ENCODE measurements at places on chromosomes 1 and 21.

GRCh38 chr1:75276385-75276784 lies 142.2 kb downstream of the LHX8 start:
- no peak for DNase-seq

- no peak for DNase-seq
Measured at GRCh38 chr21:23402929-23403520, 2204.3 kb downstream of the MRPL39 start.

- peak; percentile 80 for DNase-seq
Measured at GRCh38 chr1:155208541-155209311, at the start of gene MTX1. TSS of gene MTX1 (plus strand) at chr1:155208695. CDS start at chr1:155208805, 110 bp downstream.

GRCh38 chr1:92721886-92722285 lies 63.0 kb downstream of the EVI5 start:
- DNase-seq, result no peak

- no peak for DNase-seq
Measured at GRCh38 chr1:76314730-76315129, 240.2 kb downstream of the ST6GALNAC3 start.

DNA sequence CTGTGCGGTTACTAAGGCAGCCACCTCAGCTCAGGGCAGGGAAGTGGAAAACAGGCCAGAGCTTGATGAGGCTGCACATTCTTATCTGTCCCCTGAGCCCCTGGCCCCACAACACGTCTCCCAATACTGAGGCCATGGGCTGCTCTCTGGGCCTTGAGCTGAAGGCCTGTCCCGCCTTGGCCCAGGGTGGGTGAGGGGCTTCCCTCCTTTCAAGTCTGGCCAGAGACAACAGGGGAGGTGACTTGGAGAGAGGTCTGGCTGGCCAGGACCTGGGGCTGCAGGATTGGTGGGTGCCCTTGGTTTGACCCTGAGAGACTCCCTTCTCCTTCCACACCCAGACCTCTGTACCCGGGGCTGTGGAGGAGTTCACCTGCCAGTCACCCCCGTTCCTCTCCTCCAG lies 563.8 kb downstream of the PTPRU start:
- no peak for DNase-seq

DNA sequence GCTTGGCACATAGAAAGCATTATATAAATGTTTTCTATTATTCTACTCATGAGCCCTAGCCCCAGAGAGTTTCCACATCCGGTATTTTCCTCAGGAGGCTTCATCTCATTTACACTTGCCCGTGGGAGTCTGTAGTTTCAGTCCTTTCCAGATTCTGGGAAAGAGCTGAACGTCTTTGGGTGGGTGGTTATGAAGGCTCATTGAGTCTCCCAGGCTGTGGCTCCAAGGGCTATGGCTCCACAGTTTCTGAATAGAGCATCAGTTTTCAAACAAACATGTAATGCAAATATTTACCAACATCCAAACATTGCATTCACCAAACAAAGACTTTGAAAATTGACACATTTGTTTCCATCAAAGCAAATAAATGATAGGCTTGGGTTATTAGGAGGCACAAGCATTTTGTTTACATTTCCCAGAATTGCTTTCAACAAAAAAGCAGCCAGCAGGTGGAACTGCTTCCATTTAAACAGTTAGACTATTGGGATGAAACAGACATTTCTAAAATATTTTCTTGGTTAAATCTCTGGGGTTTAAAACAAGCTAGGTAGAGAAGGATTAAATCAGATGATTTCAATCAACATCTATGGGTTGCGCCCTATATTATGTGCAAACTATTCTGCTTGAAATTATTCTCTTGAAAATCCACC lies 1.3 kb upstream of the LEMD1 start:
- no peak for DNase-seq

DNA sequence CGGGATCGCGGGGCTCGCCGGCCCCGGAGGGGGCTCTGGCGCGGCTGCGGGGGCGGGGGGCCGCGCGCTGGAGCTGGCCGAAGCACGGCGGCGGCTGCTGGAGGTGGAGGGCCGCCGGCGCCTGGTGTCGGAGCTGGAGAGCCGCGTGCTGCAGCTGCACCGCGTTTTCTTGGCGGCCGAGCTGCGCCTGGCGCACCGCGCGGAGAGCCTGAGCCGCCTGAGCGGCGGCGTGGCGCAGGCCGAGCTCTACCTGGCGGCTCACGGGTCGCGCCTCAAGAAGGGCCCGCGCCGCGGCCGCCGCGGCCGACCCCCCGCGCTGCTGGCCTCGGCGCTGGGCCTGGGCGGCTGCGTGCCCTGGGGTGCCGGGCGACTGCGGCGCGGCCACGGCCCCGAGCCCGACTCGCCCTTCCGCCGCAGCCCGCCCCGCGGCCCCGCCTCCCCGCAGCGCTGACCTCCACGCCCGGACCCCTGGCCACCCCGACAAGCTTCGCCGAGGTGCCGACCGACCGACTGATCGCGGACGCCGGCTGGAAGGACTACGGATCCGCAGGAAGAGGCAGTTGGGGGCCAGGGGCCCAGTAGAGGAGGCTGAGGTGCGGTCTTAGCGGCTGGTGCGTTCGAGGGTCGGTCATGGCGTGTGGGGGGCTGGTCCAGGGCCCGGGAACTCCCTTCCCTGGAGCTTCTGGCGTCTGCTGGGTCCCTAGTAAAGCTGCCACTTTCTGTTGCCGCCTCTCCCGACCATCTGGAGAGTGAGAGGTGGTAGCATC lies 711 bp downstream of the TRNP1 start:
- DNase-seq, result no peak

DNA sequence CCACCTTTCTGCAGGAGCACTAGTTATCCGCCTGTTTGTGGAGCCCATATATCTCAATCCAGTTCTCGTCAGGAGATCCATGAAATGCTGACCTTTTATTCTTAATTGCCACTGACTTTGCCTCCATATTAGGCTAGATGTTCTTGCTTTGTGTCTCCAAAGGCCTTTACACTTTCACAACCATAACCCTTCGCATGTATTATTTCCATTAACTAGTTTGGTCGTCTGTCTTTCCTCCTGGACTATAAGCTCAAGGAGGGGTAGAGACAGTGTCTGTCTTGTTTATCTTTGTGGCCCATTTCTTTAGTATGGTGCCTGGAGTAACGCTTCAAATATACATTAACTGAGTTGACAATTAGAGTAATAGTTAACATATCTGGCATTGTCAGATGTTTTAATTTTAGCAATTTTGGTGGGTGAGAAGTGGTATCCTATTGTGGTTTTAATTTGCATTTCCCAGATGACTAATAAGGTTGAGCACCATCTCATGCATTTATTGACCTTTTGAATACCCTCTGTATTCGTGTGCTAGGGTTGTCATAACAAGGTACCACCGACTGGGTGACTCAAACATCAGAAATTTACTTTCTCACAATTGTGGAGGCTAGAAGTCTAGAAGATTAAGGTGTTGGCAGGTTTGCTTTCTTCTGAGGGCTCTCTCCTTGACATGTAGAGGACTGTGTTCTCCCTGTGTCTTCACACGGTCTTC lies 21.7 kb upstream of the IL12RB2 start:
- DNase-seq, result no peak

DNA sequence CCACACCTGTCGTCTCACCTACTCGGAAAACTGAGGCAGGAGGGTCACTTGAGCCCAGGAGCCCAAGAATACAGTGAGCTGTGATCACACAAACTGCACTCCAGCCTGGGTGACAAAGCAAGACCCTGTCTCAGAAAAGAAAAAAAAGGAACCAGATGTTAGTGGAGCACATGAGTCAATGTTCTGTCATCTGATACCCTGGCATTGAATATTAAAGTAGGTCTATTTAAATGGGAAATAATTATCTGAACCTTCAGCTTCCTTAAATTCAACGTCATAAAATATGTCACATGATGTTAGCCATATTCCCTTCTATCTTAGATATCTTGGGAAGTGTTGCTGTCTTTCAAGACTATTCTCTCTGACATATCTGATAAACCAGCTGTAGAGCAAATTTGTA lies 47.3 kb downstream of the NCAM2 start:
- no peak for DNase-seq

- DNase-seq, result no peak
Measured at GRCh38 chr1:87220993-87221392, 107.7 kb upstream of the LMO4 start.

GRCh38 chr1:212596798-212597197 lies 11.8 kb upstream of the ATF3 start:
- no peak for DNase-seq

- DNase-seq, result no peak
Measured at GRCh38 chr1:60747353-60747752, 335.0 kb upstream of the NFIA start.

DNA sequence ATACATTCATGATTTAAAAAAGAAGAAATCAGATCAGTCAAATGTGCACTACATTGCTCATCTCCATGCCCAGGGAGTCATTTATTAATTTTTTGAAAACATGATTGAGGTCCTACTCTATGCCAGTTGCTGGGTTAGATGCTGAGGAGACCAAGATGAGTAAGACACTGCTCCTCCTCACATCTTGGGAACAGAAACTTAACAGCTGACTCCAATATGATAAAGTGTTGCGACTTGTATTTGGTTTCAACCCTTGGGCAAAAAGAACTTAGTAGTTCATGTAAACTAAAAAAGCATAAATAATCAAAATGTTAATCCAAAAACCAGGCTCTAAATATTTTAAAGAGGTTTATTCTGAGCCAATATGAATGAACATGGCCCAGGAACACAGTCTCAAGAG lies 56.9 kb downstream of the OPTC start:
- DNase-seq, result no peak

DNA sequence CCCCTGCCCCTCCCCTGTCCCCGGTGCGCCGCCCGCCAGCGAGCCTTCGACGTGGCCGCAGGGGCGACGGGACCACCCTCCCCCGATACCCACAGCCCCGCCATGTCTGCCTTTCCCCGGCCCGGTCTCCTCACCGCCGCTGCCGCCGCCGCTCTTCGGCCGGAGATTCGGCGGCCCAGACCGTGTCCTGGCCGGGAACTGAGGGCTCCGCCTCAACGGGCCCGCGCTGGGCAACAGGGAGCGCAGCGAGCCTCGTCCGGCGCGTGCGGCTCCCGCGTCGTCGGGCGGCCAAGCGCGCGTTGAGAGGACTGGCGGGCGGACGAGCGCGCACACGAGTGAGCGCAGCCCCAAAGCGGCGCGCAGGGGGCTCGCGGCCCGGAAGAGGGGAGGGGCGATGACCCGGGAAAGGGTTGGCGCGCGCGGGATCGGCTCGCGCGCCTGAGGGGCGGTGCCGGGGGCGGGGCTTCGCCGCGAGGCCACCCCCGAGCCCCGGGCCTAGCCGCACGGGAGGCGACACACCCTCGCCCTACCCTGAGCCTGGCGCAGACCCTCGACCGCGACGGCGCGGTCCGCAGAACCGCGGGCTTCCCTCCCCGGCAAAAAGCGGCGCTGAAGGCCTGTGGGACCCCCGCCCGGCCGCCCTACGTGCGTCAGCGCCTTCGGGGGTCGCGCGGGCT lies at the start of gene BTG3:
Gene BTG3, minus strand, starts transcription at position 337 of the 677 bp plus-strand sequence. CDS start 3,757 bp downstream, outside the sequence.
- peak; percentile 37 for DNase-seq

DNA sequence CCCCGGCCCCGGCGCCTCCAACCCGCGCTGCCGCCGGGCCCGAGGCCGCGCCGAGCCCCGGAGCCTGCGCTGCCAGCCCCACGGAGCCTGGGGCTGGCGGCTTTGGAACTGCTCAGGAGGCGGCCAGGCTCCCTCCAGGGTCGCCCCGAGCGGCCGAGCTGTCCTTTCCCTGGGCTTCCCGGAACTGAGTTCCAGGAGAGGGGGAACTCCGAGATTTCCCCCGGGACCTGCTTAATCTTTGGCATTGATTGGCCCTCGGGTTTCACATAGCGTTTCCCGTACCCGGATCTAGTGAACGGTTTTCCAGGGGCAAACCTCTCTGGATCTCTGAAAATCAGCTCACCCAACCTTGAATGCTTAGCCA lies 504 bp downstream of the H6PD start:
- peak; percentile 37 for DNase-seq

GRCh38 chr1:229869240-229869639 lies 197.8 kb upstream of the GALNT2 start:
- no peak for DNase-seq

GRCh38 chr1:235027076-235027861 lies 101.4 kb downstream of the TOMM20 start:
- DNase-seq, result no peak

GRCh38 chr21:15560383-15561056 lies 169.3 kb upstream of the USP25 start:
- DNase-seq, result no peak

GRCh38 chr1:230334447-230334837 lies 91.7 kb downstream of the PGBD5 start:
- DNase-seq, result no peak

DNA sequence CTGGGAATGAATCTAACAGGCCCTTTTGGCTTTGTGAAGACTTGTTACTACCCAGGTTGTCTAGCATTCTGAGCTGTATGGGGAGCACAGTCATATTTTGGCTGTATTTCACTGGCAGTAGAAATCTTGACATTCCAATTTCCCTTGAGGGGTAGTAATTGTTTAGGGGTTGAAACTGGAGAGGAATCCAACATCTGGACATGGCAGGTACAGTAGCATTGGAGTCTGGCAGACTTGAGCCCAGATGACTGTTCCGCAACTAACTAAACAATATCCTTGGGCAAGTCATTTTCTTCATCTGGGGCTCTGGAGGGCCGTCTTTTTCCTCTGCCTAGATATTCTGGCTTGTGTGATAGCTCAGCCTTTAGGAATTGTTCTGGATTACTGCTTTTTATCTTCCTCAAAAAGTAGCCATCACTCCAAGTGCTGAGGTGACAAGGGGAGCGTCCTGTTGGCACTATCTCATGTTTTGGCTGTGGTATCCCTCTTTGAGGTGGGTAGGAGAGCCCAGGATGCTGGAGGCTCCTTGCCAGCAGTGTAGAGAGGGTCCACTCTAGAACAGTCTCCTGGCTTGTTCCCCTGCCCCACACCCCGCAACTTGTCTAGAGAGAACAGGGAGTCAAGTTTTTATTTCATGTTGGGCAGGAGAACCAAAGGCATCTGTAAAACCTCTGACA lies 22.7 kb upstream of the NBL1 start:
- DNase-seq, result no peak

DNA sequence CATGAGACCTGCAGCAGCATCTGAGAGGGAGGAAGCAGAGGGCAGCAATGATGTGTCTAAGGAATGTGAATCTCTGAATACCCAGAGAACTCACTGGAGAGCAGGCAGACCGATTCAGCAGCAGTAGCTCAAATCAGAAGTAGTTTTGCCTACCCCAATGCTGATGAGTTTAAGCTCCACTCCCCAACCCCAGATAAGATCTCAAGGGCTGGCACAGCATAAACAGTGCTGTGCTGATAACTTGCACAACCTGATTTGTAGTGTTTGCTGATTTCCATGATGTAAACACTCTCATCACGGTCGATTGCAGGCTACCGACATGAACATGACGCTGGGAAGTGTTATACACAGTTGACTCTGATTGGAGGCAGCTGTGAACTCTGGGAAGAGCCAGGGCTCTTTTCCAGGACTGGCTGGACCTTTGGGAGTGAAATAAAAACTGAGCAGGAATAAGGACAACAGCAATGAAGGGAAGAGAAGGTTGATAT lies 11.2 kb upstream of the HMGCS2 start:
- DNase-seq, result peak; percentile 18

GRCh38 chr1:203888807-203889251 lies 27.4 kb downstream of the SNRPE start:
- peak; percentile 63 for DNase-seq
